ENCODE measurements at places on chromosomes 2 and 18.

- no peak for DNase-seq
These were observed 95.8 kb downstream of the PAX3 start for GRCh38 chr2:222203041-222203440.

GRCh38 chr2:204335451-204336058 lies 209.7 kb upstream of the PARD3B start:
- DNase-seq = no peak

DNA sequence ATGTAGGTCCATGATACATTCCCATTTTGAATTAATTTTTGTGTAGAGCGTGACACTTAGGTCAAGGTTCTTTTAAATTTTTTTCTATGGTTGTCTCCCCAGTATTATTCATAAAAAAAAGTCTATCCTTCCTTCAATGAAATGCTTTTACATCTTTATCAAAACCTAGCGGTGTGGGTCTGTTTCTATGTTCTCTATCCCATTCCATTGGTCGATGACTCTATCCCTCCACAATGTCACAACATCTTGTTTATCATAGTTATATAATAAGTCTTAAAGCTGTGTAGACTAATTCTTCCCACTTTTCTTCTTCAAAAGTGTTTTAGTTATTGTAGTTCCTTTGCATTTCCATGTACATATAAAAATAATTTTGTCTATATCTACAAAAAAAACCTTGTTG lies 47.2 kb upstream of the GPR17 start:
- DNase-seq = no peak

- DNase-seq = no peak
These were observed 115.2 kb downstream of the MARCHF4 start for GRCh38 chr2:216257089-216257488.

DNA sequence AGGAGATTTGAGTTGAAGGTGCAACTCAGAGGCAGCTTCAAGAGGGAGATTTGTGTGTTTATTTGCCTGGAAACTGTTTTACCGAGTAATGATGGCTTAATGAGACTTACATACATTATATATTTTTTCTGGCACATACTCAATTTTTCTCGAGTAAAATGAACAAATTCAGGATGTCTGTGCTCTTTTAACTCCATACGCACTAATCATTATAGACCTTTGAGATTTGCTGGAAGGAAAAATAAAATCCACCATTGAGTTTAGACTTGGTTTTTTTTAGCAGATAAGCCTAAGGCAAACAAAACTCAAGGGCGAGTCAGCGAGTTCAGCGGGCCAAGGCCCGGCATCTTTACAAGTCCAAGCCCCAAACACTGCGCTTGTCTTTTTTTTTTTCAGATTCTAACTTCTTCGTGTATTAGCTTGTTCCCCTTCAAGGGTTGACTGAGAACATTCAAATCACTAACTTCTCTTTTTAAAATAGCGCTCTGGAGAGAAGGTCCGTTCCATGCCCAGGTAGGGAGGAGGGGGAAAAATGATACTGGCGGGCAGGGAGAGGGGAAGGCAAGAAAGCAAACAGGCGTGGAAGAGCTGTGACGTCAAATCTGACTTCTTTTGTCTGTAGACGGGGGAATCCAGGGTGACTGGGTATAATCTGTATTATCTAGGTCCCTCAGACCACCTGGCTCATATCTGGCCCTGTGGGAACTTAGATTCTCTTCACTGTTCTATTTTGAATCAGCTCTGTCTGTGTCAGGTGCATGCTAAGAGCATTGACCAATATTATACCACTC lies 72.7 kb upstream of the MAP3K20 start:
- DNase-seq = no peak

- no peak for DNase-seq
These were observed 144.3 kb upstream of the DAPL1 start for GRCh38 chr2:158650646-158651357.
